NCI-H82 (cell line): ENCODE measurements at places on chromosomes 16 and 17.

DNA sequence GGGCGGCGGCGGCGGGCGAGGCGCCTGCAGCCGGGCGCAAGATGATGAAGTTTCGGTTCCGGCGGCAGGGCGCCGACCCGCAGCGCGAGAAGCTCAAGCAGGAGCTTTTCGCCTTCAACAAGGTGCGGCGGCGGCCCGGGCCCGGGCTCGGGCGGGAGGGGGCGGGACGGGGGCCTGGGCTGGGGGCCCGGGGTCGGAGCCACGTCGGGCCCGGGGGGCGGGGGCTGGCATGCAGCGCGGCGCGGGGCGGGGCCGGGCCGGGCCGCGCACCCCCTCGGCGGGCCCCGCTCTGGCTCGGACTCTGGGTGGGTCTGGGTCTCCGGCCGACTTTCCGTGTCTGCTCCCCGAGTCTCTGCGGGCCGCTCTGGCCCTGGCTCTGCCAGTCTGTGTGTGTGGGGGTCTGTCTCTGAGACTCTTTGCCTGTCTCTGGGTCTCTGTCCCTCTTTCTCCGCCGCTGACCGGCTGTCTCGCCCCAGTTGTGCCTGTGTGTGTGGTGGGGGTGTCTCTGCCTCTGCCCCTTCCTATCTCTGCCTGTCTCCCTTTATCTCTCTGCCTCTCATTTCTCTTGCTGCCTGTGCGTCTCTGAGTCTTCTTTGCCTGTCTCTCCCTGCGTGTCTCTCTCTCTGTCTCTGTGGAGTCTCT lies 328 bp downstream of the LLGL1 start:
- peak; percentile 66 for DNase-seq

DNA sequence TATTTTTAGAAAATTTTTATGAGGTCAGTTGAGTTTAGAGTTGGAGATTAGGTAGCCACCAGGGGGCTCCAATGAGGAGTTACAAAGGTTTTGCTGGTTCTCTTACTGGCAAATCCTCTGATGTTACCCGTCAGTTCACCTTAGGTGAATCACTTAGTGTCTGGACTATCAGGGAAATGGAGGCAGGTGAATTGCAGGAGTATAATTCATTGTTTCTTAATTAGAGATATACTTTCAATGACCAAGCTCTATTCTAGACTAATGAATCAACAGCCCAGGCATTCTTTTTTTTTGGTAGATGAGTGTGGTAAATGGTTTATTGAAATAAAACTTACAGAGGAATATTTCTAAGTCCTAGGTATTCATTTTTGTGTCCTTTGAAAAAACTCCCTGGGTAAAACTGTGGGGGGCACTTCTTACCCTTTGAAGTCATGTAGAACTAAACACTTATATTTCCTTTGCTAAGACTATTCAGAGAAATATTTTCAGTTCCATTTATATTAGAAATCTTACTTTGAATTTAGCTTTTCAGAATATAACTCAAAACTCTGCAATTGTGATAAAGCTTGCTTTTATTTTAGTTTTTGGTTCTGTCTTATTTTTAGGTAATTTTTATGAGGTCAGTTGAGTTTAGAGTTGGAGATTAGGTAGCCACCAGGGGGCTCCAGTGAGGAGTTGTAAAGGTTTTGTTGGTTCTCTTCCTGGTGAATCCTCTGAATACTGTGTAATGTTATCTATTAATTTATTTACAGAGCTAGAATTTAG lies 17.7 kb downstream of the PSMD11 start:
- peak; percentile 81 for DNase-seq

DNA sequence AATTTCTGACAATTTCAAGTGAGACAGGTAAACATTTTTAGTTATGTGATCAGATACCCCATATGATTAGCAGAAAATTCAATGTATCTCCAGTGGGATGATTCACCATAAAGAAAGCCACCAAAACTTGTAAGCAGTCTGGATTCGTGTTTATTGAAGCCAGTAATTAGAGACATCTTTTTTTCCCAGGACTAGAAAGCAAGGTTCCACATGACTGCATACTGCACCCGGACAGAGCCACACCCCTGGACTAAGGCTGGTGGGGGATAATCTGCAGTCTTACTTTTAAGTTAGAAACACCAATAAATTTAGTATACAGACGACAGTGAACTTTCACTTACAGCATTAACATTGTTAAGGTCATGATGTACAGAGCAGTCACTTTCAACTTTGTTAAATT lies 24.2 kb upstream of the CMTM4 start:
- DNase-seq = no peak

- peak; percentile 73 for DNase-seq
These were observed 21.4 kb downstream of the RPS6KB1 start for GRCh38 chr17:59914274-59914854.

DNA sequence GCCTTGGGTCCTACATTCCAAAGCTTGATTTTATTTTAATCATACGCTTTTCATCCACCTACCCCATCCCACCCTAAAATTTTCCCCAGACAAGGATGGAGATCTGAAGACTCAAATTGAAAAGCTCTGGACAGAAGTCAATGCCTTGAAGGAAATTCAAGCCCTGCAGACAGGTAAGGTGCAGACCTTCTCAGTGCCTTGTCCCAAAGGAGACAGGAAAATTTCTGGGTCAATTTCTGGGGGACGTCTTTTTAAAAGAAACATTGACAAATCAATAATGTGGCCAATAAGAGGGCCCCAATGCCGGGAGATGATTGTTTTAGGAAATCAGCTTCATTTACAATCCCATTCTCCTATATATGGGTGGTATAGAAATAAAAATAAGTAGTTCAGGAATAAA lies 5.7 kb downstream of the CLEC3A start:
- DNase-seq = no peak

GRCh38 chr16:81445143-81445961 lies 744 bp downstream of the CMIP start:
- DNase-seq = peak; percentile 26

DNA sequence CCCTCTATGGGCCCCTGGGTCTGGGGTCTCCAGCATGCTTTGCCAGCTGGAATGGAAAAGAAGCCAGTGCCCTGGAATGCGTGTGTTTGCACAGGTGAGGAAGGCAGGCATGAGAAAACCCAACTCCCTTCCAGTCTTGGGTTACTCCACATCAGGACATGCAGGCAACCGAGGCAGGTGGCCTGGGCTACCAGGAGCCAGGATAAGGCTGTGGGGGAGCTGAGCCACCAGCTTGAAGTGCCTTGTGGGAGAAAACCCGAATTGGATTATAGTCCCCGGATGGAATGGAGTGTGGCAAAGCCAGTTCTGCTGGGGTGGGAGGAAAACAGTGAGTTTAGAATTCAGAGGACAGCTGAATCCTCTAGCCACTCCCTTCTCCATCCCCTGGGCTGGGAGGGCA lies 7.2 kb downstream of the SRCIN1 start:
- DNase-seq = peak; percentile 98

GRCh38 chr16:31025339-31025738 lies 8.0 kb upstream of the STX4 start:
- no peak for DNase-seq
